NCI-H1694 (cell line): ENCODE measurements at places on chromosomes 3 and 15.

GRCh38 chr3:141941093-141941492 lies 64.7 kb downstream of the ATP1B3 start:
- no peak for DNase-seq

GRCh38 chr3:20108869-20109268 lies 68.6 kb downstream of the KAT2B start:
- no peak for DNase-seq

DNA sequence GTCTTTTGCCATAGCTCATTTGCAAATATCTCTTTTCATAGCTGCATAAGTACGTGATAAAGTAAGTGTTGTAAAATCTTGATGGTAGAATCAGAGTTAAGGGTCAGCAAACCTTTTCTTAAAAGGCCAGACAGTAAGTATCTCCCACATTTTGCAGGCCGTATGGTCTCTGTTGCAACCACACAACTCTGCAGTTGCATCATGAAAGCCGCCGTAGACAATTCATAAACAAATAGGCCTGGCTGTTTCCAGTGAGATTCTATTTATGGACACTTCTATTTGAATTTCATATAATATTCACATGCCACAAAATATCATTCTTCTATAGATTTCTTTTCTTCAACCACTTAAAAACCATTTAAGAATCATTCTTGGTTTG lies 248.5 kb downstream of the TLE3 start:
- DNase-seq: no peak

GRCh38 chr3:185197068-185197467 lies 44.2 kb upstream of the C3orf70 start:
- DNase-seq: no peak

DNA sequence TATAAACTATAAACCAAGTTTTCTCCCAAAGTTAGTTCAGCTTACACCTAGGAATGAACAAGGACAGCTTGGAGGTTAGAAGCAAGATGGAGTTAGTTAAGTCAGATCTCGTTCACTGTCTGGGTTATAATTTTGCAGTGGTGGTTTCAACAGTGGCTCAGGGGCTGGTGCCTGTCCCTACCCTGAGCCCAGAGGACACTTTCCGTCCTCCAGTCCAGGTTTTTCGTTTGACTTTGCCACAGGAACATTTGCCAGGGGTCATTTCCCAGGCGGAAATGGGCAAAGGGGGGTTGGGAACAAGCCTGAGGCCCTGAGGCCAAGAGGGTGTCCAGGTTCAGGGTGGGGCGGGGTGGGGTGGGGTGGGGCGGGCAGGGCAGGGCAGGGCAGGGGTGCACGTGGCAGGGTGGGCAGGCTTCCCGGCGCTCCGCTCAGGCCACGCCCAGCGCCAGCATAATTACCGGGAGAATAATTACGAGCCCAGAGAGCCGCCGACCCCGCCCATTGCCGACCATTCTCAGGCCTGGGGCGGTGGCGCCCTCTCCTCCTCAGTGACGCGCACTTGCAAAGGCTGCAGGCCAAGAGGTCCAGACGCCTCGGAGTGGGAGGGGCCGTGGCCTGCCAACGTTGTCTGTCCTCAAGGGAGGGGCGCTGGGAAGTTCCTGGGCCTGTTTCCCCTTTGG lies 70.4 kb downstream of the KLF13 start:
- no peak for DNase-seq

DNA sequence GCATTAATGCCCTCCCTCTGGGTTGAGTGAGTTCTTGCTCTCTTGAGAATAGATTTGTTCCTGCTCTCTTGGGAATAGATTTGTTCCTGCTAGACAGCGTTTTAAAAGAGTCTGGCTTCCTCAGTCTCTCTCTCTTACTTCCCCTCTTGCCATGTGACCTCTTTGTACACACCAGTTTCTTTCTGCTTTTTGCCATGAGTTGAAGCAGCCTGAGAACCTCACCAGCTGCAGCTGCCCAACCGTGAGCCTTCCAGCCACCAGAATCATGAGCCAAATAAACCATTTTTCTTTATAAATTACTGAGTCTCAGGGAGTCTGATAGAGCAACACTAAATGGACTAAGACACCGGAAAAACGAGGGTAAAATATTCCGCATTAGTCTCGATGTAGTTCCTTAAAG lies 253.6 kb downstream of the CNTN6 start:
- DNase-seq: no peak

DNA sequence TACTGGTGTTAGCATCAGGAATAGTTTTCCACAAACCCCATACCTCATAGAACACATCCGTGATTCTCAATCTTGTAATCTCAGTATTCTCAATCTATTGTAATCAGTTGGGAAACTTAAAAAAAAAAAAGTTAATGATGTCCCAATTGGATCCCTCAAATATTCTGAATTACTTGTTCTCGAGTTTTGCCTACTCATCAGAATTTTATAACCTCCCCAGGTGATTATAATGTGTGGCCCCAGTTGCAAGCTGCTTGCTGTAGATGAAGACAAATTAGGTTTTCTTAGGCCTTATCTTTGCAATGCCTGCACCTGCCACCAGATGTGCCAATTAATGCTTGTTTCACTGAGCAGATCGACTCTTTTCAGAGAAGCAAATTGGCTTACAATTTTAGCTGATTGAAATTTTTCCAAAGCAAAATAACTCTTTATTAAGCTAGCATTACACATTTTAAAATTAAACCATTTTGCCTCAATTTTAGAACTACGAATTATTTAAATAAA lies 19.0 kb upstream of the DIPK2A start:
- no peak for DNase-seq

DNA sequence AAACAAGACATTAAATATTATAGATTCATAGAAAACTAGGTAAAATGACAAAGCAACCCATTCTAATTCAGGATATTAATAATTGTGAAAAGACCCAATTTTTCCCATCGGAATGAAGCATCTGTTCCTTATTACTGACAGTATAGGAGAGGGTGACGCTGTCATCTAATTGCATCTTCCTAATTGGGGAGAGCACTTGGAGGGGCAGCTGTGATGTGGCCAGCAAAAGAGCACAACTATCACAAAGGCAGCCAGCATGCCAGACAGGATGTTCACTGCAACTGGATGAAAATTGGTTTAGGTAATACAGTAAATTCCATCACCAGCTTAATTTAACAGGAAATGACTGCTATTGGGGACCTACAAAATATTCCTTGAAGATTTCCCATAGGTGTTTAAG lies 21.9 kb upstream of the MINAR1 start:
- no peak for DNase-seq

GRCh38 chr3:152268555-152269055 lies at the start of gene MBNL1:
Gene MBNL1, plus strand, starts transcription at chr3:152268929. Its CDS starts 31,265 bp downstream, at chr3:152300194.
- DNase-seq: peak; percentile 72

DNA sequence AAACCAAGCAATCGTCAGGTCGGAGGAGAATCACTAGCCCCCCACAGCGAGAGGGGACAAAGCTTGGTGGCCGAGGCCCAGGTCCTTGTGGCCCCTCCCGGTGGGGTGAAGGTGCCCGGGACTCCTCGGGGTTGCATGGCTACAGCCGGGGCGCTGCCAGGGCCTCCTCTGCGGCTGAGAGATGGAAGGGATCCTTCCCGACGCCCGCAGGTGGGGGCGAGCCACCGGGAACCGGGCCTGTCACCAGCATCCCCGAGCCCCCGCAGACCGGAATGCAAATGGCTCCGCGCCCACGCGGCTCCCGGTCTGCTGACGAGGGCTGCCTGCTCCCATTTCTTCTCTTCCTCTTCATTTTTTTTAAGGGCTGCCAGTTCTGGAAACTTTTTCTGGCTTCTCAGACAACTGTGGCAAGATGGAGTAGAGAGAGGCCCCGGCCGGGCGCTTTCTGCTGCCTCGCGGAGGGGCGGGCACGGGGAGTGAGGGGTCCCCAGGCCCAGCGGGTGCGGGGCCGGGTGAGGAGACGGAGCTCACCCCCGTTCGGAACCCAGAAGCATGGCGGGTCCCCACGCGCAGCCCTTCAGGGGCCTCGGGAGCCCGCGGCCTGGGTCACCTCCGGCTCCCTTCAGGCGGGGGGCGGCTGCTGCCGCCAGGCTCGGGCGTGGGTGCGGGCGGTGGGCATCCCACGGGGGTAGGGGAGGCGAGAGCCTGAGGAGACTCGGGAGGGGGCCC lies 27.5 kb downstream of the MELTF start:
- DNase-seq: no peak

- no peak for DNase-seq
Measured at GRCh38 chr3:167162083-167162482, 218.0 kb downstream of the ZBBX start.

- DNase-seq: no peak
Measured at GRCh38 chr3:20458994-20459716, 273.1 kb upstream of the SGO1 start.

DNA sequence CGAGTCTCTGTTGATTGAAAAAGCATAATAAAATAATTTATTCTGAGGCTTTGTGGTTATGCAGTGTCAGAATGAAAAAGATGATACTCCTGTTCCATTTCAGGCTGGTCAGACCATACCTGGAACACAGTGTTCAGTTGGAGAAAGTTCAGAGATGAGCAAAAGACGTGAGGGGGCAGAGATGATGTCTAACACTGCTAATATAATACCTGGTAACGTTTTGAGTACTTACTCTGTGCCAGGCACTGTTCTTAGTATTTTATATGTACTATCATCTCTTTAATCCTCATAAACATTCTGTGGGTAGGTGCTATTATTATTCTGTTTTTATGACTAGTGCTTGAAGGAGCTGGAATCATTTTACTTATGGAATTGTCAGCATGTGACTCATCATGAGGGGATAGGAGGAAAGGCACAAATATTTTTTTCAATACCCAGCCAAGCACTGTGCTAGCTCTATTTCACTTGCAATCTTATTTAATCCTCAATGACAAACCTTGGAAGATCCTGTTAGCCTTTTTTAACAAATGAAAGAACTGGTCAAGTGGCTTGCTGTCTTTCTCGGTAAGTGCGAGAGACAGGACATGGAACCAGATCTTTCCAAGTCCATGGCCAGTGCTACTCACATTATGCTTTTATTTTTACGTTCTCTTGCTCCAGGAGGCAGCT lies 31.8 kb downstream of the IQGAP1 start:
- no peak for DNase-seq

GRCh38 chr15:73688455-73688854 lies 4.3 kb downstream of the CD276 start:
- DNase-seq: no peak

DNA sequence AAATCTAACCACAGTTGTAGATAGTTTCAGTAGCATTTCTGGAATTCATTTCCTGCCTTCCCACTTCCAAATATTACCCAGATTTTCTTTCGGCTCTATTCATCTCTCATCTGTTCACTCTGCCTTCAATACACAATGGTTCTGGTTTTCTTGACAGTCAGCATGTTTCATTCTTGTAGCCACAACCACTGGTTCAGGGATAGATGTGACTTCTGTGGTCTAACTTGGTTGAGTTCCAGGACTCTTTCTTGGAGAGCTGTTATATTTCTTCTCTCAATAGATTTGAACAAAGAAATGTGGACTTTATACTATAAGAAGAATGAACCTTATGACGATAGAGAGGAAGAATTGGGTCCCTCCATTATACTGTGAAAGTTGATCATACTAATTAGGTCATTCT lies 228.8 kb downstream of the NSUN3 start:
- no peak for DNase-seq

- no peak for DNase-seq
Measured at GRCh38 chr3:24734019-24734418, 239.4 kb upstream of the THRB start.

DNA sequence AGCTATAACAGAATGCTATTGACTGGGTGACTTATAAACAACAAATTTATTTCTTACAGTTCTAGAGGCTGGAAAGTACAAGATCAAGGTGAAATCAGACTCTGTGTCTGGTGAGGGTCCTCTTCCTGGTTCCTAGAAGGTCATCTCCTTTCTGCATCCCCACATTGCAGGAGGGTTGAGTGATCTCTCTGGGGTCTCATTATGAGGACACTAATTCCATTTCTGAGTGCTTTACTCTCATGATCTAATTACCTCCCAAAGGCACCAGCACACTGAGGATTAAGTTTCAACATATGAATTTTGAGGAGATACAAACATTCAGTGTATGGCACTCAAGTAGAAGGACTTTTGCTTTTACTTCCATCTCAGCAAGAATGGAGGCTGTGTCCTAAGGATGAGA lies 534.1 kb upstream of the KCNMB2 start:
- no peak for DNase-seq

DNA sequence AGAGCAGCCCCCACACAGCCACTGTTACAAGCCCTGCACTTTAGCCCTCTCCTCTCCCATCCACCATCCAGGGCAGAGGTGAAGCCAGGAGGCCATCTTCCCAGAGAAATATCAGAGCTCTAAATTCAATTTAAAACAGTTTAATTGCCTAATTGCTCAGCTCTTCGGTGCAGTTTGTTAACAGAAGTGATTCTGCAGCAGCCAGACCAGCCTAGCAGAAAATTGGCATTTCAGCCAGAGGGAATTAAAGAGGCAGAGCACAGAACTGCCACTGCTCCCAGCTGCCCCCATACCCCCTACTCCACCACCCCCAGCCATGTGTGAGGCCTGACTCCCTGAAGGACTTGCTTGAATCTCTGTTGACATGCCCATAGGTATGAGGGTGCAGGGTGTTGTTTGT lies 38.5 kb downstream of the TPRA1 start:
- peak; percentile 29 for DNase-seq

DNA sequence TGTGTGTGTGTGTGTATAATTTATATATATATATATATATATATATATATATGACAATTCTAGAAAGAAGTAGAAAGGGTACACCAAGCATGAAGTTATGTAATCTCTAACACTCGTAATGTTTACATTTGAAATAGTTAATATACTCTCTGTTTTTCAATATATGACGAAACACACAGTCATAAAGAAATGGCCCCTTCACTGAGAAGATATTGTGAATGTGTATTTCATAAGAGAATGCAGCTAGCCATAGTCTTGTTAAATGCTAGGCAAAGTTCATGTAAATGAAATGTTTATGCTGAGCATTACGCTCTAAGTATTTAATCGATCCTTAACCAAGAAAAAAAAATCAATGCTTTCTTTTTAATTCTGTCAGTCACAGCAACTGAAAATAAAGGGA lies 154.7 kb upstream of the TSPAN3 start:
- no peak for DNase-seq

- DNase-seq: no peak
Measured at GRCh38 chr15:76298986-76299385, 12.3 kb downstream of the ETFA start.
